ENCODE measurements at places on chromosomes 6 and 20. TPM values are rescaled to one million over a fixed set of nuclear protein-coding genes. Genes with fewer than 3 reads are reported as not detected.

Gene IFNGR1
- total RNA-seq, result 79.0 TPM

Gene PBOV1
- total RNA-seq, result not detected

Gene NFKBIE
- total RNA-seq, result 3.6 TPM

Gene UCKL1
- 15.9 TPM for total RNA-seq

Gene GPR63
- 1.4 TPM for total RNA-seq

Gene MAK
- not detected for total RNA-seq

Gene EMILIN3
- under 0.01 TPM for total RNA-seq

Gene PROKR2
- not detected for total RNA-seq

Gene SLC35B2
- 114 TPM for total RNA-seq

Gene GNAS
- total RNA-seq, result 451 TPM

Gene OR10C1
- not detected for total RNA-seq

Gene KCNQ5
- total RNA-seq, result 1.7 TPM

Gene CYP39A1
- 22.6 TPM for total RNA-seq

Gene STX11
- total RNA-seq, result 0.55 TPM

Gene ZSCAN9
- 7.3 TPM for total RNA-seq

Gene LINC00237
- total RNA-seq, result not detected

Gene BPIFB2
- total RNA-seq, result not detected

Gene GMDS
- 5.2 TPM for total RNA-seq

Gene BACH2
- 0.09 TPM for total RNA-seq

Gene ANKRD66
- not detected for total RNA-seq

Gene RCAN2
- 3.7 TPM for total RNA-seq

Gene SYTL3
- total RNA-seq, result 4.2 TPM

Gene MYLK2
- total RNA-seq, result under 0.01 TPM

Gene SCGN
- not detected for total RNA-seq

Gene MOG
- not detected for total RNA-seq

Gene GOPC
- total RNA-seq, result 51.6 TPM

Gene PPP1R3G
- 2.8 TPM for total RNA-seq

Gene TTK
- 2.8 TPM for total RNA-seq

Gene TMEM244
- total RNA-seq, result not detected

Gene OR2H1
- 0.14 TPM for total RNA-seq

Gene COL9A3
- 0.57 TPM for total RNA-seq

Gene C6orf132
- total RNA-seq, result 0.71 TPM

Gene BCLAF1
- total RNA-seq, result 90.2 TPM

Gene CDSN
- total RNA-seq, result under 0.01 TPM

Gene SLC35D3
- not detected for total RNA-seq

Gene MGME1
- total RNA-seq, result 5.0 TPM

Gene TSPO2
- not detected for total RNA-seq

Gene SLC22A7
- not detected for total RNA-seq

Gene STMND1
- not detected for total RNA-seq

Gene MEI4
- total RNA-seq, result not detected

Gene SUMO4
- total RNA-seq, result 1.3 TPM

Gene ADGRF5
- total RNA-seq, result 0.14 TPM

Gene FBXL4
- total RNA-seq, result 13.1 TPM

Gene ZNF451
- 65.3 TPM for total RNA-seq

Gene PTCHD4
- total RNA-seq, result 3.0 TPM

Gene LGSN
- under 0.01 TPM for total RNA-seq

Gene ADGRF4
- 0.74 TPM for total RNA-seq
